Stomach (tissue), 19 donors: ENCODE measurements at places on chromosomes 13 and 19.
A peak's percentile ranks its signal among the peaks of the same experiment; 100 is the strongest.

GRCh38 chr19:33532859-33533460 lies 11.4 kb upstream of the PEPD start:
- DNase-seq, result no peak

DNA sequence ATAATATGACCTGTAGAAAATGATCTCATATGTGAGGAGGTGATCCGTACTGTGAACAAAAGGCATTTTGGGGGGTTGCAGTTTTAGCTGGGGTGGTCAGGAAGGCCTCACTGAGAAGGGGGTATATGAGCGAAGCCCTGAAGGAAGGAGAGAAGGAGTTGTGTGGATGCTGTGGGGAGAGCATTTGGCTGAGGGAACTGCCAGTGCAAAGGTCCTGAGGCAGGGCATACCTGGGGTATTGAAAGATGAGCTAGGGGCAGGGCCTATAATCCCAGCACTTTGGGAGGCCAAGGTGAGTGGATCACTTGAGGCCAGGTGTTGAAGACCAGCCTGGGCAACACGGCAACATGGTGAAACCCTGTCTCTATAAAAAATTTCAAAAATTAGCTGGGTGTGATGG lies 2.5 kb downstream of the SELENOV start:
- DNase-seq, result no peak

DNA sequence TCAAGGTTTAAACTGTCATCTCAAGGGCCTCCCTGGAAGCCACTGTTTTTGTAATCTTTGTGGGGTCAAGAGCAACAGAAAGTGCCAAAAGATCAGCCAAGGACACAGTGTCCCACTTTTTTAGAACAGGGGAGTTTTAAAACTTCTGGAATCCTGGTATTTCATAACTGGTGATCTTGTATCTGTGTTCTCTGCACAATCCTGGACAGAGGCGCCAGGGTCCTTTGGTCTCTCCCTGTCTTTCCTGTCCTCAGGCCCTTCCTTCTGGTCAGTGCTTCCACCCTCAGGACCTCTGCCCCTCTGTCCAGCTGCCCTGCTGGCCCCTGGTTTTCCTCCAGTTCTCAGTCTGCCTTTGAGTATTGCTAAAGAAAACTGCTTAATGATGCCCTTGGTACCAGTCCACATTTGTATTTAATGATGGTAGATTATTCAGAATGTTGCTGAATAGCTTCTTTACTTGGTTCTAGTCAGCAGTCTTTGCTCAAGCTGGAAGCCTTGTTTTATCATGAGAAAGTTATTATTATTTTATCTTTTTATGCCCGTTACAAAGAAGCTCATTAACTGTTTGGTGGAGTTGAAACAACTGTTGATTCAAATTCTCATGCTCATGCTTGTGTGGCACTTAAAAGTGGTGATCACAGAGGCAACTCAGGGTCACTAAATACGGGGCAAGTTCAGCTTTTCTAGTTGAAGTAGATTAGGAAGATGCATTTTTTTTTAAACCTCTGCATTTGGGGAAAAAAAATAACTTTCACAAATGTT lies 47.5 kb downstream of the WASF3 start:
- DNase-seq, result no peak

DNA sequence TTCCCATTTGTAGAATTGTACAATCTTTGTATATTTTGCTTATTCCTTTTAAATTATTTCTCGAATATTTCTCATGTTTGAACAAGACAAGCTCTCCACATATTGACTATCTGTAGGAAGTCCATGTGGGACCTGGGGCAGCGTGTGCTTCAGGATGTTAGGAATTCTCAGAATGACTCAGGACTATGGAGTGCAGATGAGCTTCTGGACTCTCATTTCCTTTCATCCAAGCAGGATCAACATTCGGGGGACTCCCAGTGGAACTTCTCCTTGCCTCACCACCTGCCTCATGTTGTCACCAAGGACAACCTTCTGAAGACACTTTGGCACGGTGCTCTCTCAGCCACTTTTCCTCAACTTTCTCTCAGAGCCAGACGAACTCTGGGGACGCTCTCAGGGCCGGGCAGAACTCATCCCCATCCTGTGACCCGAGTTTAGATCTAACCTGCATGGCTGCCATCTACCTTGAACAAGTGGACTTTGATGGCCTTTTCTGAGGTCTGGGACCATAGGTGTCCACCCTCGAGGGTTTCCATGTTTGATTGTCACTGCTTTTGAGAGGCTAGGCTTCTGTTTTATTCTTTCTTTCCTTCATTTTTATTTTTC lies 441.7 kb downstream of the IRS2 start:
- DNase-seq, result no peak

GRCh38 chr19:10292206-10292788 lies 2.5 kb downstream of the ICAM5 start:
- peak; percentile 82 for DNase-seq

DNA sequence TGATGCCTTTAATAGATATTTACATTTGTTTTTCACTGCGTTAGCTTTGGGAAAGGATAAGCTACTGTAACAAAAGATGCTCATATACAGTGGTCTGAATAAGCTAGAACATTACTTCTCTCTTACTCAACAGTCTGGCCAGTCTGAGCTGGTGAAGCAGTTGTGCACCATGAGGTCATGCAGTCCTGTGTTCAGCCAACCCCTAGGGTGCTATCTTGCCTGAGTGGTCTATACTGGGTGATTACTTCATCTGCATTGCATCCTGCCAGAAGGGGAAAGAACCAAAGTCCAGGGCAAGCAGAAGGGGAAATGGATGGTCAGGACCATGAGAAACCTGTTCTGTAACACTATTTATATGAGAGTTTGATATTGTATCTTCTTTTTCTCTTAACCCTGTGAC lies 31.5 kb downstream of the ERCC5 start:
- no peak for DNase-seq

DNA sequence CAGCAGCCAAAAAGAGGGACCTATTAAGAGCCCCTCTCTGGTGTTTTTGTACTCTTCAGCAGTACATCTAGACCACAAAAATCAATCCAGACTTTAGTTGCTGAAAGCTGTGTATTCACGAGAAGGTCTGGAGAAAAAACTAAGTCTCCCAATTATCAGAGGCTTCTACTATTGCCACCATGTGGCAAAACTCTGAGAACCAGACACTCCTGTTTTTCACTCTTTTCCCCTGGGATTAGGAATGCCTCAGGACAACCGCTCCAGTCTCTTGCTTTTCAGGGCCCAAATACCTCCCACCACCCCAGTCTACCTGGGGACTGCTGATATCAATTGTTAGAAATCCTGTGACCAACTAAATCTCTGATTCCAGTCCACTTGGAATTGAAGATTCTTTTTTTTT lies 30.1 kb upstream of the OBI1 start:
- DNase-seq, result no peak
